Tibial artery (tissue), 4 donors: ENCODE measurements at places on chromosomes 12 and 14.

DNA sequence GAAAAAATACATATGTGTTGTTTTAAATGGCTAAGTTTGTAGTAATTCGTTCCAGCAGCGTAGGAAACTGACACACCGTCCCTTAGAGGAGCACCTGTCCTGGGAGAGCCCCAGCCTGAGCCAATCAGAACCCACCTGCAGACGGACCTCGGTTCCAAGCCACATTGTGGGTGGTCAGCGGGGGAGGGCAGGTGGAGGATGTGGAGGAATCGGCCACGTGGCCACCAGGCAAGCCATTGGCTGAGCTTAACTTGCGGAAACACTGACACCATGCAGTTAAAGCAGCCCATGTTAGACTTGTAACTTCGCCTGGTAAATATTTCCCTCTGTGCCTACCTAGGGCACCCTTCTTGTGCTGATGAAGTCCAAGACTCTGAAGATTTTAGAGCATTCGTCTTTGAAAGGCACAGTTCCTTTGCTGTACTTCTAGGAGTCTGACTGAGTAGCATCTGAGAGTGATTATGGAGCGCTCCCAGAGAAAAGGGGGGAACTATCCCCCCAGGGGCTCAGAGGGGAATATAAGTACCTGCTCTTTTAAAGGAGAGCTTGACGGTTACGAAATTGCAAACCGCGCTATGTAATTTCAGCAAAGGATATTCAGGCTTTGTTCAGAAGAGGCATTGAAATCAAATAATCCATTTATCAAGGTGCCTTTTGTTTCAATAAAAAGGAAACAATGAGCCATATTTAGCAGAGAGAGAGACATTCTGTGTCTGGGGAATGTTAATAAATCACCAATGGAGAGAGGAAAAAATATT is 135.7 kb downstream of the TMEM132C start:
- DNase-seq = no peak

DNA sequence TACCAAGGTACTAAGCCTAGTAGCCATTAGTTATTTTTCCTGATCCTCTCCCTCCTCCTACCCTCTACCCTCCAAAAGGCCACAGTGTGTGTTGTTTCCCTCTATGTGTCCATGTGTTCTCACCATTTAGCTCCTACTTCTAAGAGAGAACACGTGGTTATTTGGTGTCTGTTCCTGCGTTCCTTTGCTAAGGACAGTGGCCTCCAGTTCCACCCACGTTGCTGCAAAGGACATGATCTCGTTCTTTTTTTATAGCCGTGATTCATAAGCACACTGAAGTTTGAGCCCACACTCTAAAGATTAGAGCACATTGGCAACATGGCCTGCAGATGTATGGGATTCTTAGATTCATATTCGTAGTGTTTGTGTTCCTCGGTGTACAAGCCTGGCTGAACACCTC is 8.1 kb upstream of the STX2 start:
- no peak for DNase-seq

- no peak for DNase-seq
Measured at GRCh38 chr12:27899151-27899661, 73.3 kb downstream of the PTHLH start.

DNA sequence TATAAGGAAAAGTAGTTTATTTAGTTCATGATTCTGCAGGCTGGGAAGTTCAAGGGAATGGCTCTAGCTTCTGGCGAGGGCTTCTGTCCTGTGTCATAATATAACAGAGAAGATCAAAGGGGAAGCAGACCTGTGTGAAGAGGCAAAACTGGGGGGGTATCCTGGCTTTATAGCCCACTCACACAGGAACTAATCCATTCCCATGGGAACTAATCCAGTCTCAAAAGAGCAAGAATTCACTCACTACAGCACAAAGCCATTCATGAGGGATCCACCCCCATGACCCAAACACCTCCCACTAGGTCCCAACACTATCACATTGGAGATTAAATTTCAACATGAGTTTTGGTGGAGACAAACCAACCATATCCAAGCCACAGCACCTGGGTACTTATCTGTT is 6.9 kb downstream of the ALDH6A1 start:
- DNase-seq = no peak

DNA sequence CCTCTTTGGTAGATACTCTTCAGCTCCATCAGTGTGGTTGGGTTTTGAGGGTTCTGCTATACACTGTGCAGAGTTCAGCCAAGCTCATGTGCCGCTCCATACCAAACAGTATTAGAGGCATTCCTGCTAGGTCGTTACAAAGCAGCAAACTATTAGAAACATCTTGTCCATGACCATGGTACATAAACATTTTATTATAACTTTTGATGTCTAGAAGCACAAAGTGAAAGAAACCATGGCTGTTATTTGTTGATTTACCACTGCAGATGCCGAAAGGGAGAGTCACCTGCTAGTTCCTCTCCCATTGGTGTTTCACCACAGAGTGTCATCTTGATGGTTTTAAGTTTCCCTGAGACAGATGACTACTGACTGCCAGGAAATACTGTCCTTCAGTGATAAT is 242.0 kb downstream of the ADAMTS20 start:
- DNase-seq = no peak

GRCh38 chr12:89138048-89138852 is 214.1 kb downstream of the DUSP6 start:
- DNase-seq = no peak

GRCh38 chr12:67543021-67543770 is 105.3 kb upstream of the DYRK2 start:
- no peak for DNase-seq

GRCh38 chr12:124555168-124556073 is 12.0 kb downstream of the NCOR2 start:
- DNase-seq = no peak

DNA sequence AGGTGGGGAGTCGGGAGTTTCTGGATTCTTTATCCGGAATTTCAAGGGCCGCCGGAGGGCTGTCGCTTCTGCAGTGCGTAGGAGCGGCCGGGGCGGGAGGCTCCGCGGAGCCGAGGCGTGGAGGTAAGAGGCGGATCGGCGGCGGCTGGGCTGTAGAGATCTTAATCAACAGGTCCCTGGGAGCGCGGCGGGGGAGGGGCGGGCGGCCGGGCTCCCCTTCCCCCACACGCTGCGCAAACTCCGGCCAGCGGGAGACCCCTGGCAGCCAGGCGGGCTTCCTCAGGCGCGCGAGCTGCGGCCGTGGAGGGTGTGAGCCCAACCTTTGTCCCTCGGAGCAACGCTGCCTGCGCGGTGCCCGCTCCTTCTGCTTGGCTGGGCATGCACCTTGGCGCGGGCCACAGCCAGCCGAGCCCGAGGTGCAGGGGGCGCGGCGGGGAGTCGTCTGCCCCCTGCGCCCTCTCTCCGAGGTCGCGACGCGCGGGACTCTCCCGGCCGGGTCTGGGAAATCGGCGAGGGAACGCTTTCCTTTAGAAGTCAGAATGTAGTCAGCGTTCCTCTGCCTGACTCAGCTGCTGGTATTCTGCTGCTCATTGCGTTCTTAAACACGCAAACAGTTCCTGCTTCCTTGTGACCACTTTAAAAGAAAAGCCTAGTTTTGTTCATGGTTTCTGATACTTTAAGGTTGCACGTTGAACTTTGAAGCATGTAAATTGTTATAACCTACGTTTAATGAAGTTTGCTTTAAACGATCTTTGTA is at the start of gene PALS1:
PALS1 (plus strand) TSS at position 25 of the 757 bp plus-strand sequence. CDS start 37,736 bp downstream, outside the sequence.
- no peak for DNase-seq

DNA sequence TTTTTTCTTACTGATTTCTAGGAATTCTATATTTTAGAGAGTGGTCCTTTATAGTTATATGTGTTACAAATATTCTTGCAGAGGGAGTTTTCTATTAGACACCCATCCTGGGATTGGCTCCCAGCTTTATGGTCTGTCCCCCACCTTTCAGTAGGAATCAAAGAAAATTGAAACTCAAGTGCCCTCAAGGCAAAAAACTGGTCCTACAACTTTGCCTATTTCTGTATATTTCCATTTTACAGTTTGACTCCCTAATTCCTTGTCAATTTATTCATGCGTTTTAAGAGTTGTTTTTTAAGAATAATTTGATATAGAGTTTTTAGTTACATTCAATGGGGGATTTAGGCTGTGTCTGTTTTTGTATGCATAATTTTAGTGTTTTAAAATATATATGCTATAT is 208.9 kb downstream of the SYNE2 start:
- DNase-seq = no peak

DNA sequence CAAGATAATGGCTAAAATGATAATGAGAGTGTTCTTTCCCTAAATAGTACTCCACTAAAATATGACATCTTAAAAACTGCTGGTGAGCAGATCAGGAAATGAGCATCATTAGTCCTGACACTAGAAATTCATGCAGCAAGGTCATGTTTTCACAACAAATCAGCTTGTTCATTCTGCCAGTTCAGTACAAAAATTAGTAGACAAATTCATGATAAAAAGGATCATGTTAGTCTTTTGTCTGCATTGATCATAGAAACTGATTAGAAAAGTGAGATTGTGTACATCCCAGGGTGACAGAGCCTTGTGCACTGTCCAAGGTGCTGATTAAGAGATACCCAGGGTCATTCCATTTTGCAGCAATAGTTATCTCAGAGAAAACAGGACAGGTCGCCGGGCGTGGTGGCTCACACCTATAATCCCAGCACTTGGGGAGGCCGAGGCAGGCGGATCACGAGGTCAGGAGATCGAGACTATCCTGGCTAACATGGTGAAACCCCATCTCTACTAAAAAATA is 163.6 kb downstream of the RIMBP2 start:
- no peak for DNase-seq

GRCh38 chr12:90163975-90164374 is 455.3 kb upstream of the ATP2B1 start:
- DNase-seq = no peak
